Keratinocyte (primary cell): ENCODE measurements at places on chromosomes 11 and 22.

DNA sequence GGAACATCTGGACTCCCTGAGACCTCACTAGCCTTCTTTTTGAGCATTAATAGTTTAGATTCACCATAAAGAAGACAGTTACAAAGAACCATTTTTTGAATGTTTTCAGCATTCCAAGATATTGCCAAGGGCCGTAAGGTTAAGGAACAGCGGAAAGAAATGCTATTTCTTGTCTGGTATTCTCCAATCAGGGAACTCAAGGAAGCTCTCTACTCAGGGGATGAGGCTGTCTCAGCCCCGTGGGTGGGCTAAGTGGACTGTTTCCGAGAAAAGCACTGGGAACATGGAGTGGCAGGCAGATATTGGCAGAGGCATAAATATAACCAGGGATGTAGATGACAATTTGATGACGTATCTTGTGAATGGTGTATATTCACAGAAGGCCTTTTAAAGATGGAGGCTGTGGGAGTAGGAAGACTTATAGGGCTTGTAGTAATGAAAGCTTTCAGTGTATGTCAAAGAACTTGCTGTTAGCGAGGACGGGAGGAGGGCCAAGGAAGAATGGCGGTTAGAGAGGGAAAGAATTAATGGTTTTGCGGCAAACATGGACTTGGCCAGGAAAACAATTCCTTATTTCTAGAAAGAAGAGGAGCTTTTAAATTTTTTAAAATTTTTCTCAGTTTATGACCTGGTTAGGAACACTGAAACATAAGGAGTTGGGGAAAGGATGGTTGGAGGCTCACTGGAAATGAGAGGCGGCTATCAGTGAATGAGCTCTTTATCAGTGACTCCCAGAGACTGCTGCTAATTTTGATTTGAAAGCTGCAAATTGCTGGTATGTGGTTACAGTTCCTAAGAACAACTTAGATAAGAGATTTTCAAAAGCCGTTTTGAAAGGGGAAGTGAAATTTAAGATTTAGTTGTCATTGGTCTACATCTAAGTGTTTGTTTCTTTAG, 64.6 kb downstream of the ST3GAL4 start:
- no peak for DNase-seq

DNA sequence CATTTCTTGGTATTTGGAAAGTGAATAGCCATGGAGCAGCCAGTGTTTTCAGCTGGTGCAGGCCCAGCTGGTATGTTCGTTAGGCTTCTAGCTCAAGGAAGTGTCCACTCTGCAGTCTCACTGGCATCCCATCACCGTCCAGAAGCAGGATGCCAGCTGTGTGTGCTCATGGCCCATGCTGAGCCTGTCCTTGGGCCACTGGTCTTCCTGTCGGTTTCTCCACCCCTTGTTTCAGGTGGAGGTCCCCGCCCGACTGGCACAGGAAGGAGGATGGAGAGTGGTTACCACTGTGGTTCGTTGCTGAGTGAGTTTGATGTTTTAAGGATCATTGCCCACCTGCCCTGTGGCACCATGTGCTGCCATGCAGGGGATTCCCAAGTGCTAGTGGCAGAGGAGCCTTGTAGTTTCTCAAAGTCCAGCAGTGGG, 63.7 kb downstream of the MED15 start:
- no peak for DNase-seq

- peak; percentile 48 for DNase-seq
Observed at GRCh38 chr11:35214792-35215193, 75.8 kb downstream of the CD44 start.

DNA sequence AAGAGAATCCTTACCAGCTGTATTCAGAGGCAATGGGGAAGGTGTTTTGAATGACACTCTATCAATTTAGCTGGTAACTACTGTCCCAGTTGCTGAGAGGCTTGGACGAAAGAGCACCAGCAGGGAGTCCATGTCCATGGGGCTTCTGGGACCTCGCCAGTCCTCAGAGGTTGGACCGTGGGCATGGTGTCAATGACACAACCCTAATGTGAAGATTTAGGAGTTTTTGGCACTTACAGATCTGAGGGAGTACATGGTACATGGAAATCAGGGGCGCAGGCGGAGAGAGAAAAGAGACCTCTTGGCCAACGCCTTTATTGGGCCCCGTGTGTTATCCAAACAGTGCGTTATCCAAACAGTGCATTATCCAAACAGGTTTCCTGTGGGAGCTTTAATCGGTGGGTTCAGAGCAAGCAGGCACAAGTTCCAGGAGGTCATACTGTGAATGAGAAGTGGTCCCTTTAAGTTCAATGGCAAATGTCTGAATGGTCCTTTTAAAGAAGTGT, 169.1 kb upstream of the B3GAT1 start:
- DNase-seq: no peak

DNA sequence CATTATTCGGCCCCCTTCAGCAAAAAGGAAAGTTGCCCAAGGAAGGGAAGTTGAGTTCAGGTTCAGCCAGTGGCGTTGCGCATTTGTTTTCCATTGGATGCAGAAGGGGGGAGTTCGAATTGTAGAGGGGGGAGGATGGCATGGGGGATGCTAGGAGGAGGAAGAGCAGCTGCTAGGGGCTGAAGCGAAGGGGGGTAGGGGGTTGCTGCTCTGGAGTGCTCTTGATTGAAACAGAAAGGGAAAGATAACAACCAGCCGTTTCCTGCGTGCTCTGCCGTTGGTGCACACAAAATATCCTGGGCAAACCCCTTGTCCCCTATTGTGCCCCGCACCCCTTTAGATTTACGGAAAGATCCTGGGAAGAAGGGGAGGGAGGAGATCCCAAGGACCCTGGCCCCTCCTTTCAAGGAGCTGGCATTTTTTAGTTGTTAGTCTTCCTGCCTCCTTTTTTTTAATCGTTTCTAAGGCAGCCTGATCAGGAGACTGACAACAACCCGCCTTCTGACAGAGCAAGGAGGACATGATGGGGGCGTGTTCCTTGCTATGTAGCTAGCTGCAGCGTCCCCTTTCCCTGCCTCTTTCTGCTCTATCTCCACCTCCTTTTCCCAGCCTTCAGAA, 2.1 kb downstream of the KMT2A start:
- no peak for DNase-seq
